ENCODE measurements at places on chromosomes 2 and 18.

GRCh38 chr2:64119369-64119768, 24.9 kb downstream of the PELI1 start:
- no peak for DNase-seq

DNA sequence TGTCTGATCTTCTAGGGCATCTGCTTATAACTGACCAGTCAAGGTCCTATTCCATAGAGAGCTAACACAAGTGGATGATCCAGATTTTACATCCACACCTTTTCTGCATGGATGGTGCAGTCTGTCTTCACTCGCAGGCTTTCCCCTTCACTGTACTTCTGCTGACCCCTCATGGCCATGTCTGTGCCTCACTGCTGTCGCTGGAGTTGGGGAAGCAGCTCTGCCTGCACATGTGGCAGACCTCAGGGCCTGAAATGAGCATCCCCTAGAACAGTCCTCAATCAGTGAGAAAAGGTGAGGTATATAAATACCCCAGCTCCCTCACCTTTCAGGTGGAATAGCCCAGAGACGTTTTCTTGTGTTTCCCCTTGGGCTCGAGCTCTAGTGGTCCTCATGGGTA, 233.8 kb downstream of the ANKRD36B start:
- DNase-seq, result no peak

DNA sequence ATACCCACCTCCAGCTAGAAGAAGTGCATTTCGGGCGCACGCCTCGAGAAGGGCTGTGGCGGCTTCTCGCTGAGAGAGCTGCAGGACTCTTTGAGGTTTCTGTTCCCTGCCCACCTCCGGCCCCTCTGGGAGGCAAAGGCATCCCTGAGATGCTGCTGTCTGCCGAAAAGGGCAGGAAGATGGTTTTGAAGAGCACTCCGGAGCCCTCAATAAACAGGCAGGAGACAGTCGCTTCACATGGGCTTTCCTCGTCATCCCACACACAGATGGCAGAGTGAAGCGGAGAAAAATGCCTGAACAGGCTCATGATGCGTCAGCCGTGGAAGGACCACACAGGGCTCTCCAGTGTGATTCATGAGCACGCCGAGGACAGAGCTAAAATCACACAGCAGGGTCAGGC, 25.4 kb upstream of the GLI2 start:
- DNase-seq, result peak; percentile 34

DNA sequence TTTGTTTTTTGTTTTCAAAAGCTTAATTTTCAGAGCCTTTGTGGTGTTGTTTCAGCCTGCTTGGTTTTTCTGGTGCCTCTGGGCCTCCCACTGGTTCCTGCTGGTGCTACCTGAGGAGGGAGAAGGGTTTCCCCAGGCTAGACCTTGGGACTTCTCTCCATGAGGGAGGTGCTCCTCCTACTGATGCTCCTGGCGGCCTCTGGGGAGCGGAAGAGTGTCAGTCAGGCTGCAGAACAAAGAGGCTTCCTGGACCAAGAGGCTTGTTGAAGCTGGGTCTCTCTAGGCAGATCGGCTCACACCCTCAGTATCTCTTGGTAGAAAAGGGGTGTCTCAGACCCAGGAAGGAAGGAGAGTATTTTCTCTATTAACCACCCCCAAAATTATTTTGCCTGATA, 32.2 kb downstream of the RFX8 start:
- no peak for DNase-seq

GRCh38 chr18:53843113-53843760, 381.2 kb downstream of the MBD2 start:
- DNase-seq, result no peak

DNA sequence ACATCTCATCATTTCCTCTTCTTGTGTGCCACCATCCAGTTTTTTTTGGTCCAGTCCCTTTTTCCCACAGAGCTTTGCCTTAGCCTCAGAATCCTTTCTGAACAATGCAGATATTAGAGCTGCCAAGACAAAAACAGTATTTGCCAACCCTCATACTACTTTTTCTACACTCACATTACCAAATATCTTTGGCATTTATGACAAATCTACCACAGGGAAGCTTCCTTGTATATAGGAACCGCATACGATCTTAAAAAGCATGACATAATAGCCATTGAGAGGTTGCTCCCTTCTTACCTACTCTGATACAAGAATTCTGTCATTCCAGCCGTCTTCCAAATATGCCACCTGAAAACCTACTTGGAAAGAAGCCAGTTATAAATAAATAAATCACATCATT, 9.4 kb downstream of the ZNF24 start:
- no peak for DNase-seq

DNA sequence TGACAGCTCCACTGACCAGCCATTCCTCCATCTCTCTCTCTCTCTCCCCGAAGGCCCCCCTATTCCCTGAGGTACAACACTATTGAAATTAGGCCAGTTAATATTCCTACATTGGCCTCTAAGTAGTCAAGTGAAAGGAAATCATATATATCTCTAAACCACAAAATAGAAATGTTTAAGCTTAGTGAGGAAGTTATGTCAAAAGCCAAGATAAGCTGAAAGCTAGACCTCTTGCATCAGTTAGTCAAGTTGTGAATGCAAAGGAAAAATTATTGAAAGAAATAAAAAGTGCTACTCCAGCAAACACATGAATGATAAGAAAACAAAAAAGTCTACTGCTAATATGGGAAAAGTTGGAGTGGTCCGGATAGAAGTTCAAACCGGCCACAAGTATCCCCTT, 301.3 kb upstream of the RBMS1 start:
- DNase-seq, result no peak

- no peak for DNase-seq
Observed at GRCh38 chr2:102803041-102803896, 41.4 kb downstream of the TMEM182 start.

GRCh38 chr2:106129592-106129991, 64.5 kb downstream of the UXS1 start:
- DNase-seq, result no peak

DNA sequence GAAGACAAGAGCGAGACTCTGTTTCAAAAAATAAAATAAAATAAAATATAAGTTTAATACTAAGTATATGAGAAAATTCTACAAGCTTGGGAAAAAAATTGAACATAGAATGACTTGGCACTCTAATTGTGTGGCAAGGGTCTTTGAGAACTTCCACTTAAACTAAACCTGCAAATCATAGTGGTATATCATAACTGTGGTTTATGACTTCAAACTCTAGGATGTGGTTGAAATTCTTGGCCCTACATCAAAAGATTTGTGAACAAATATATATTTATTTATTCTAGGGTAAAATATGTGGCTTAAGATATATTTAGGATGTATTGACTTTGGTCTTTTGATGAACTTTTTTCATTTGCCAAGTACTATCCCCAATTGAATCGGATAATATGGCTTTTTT, 3.1 kb upstream of the FAM171B start:
- no peak for DNase-seq

- DNase-seq, result no peak
Observed at GRCh38 chr2:165621086-165621560, 151.6 kb downstream of the CSRNP3 start.

GRCh38 chr2:237631801-237632585, 4.6 kb downstream of the LRRFIP1 start:
- peak; percentile 48 for DNase-seq

DNA sequence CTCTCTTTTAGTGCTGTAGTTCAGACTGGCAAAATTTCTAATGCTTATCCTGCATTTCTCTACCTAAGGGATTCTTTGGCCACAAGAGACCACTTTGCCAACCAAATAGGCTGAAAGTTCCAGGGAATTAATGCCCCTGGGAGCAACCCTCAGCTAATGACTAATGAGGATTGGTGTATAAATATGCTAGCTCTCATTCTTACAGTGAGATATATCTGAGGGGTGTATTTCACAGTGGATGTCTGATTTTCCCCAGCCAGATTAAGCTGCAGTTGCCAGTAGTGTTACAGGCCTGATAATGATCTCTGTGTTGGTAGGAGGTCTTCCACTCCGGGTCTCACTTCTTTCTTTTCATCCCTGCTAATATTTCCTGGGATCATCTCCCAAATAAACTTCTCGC, 90.4 kb downstream of the GULP1 start:
- no peak for DNase-seq

- no peak for DNase-seq
Observed at GRCh38 chr18:46899274-46899948, 17.9 kb downstream of the PIAS2 start.

- DNase-seq, result no peak
Observed at GRCh38 chr2:50777954-50778353, 254.0 kb downstream of the NRXN1 start.

- DNase-seq, result no peak
Observed at GRCh38 chr2:70128005-70128404, 40.7 kb downstream of the PCBP1 start.

DNA sequence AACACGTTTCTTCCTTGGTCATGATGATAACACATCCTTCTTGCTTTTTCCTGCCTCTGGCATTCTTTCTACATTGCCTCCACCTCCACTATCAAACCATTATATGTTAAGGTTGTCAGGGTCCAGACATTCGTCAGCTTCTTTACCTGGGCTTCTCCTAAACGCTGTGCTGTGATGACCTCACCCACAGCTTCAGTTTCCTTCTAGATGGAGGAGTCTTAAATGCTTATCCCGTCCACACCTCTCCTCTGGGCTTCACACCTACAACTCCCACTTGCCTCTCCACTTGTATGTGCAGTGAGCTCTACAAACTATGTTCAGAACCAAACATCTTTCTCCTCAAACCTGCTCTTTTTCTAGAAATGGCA, 666 bp upstream of the STAT1 start:
- DNase-seq, result no peak

GRCh38 chr2:12300927-12301326, 415.8 kb upstream of the TRIB2 start:
- no peak for DNase-seq

- DNase-seq, result no peak
Observed at GRCh38 chr2:227043981-227044380, 120.0 kb downstream of the COL4A4 start.
